ENCODE measurements at places on chromosomes 2 and 18. TPM values are rescaled to one million over a fixed set of nuclear protein-coding genes. Genes with fewer than 3 reads are reported as not detected.

- no peak for DNase-seq
Measured at GRCh38 chr2:207282916-207283315, 117.2 kb upstream of the KLF7 start.

- DNase-seq: no peak
Measured at GRCh38 chr2:113162869-113163268, 10.9 kb upstream of the PSD4 start.

The GAL3ST2 gene
- total RNA-seq: not detected

The IL37 gene
- 0.22 TPM for total RNA-seq

- no peak for DNase-seq
Measured at GRCh38 chr2:73963385-73964120, 21.2 kb upstream of the TET3 start.

DNA sequence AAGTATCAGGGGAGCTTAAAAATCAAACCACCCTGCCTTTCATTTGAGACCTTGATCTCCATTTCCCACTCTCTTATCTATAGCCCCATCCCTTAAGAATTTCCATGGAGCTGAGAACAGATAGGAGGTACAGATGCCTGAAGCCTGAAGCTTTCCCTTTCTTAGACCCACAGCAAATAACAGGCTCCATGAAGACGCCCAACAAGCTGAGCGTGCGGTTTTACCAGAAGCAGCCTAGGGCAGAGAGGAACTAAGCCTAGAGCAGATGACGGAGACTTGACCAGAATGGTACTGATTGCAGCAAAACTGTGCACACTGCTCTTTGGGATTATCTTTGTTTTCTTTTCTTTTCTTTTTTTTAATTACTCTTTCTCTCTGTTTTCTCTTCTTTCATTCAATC, 1.7 kb upstream of the ERBB4 start:
- DNase-seq: no peak

DNA sequence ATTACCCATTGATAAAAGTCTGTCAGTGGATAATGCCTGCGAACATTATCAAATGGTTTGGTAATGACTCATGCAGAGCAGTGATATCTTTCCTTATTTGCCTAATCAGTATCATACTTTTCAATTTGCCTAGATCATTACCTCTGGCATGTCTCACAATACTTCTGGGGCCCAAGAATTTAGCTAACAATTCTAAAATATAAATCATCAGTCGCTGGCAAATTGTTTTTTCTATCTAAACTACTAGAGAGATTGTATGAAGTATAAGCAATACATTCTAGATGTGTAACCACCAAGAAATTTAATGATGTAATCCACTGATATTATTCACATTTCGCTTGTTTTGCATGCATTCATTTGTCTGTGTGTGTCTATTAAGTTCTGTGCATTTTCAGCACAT, 191.2 kb upstream of the CDH19 start:
- no peak for DNase-seq

The SPATA3 gene
- total RNA-seq: not detected

DNA sequence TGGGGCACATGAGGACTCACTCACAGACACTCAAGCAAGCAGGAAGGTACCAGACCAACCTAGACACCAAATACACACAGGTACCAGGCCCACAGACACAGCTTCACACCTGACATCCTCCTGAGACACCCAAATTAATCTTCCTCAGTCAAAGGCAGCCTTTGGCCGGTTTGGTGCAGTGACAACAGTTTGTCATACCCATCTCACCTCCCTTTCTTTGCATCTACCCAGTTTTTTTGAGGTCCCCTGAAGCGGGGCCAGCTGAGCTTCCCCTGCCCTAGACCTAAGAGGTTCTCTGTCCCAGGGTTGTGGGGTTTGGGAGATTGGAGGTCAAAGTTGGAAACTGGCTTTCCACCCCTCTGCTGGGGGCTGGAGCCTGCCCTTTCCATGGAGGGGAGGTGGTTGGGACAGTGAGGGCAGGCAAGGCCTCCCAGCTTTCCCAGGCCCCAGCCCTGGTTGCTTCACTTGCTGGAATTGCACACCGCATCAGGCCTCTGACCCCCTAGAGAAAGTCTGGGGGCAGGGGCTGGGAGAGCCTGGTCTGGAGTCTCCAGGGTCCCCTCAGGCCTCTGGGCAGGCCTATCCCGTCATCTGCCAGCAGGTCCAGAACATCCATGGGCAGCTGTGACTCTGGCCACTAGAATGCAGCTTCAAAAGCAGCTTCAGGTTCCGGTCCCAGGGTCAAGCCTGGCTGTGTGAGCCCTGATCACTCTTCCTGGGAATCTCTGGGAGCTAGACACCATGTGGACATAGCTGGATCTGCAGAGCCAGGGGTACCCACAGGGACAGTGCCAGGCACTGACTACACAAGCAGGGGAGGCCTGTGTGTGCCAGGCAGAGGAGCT, 12.5 kb upstream of the TEX261 start:
- no peak for DNase-seq

DNA sequence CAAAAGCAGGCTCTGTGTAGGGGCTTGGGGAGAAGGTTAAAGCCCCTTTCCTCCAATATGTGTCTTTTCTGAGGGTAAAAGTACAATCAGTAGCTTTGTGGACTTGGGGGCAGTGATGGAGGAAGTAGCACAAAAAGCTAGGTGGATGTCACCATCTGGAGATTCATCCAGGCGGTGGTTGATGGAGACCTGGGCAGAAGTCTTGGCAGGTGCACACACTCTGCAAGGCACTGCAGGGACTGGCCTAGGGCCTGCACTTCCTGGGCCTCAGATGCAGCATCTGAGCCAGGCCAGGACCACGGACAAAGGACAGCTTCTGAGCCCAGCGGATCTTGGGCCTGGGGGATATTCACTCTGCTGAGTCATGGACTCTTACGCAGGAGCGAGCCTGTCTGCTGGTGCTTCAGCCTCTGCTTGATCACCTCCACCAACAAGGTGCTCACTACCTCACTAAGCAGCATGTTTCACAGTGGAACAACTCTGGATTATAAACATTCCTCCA, 391.1 kb downstream of the TNS1 start:
- no peak for DNase-seq

The COLEC12 gene
- total RNA-seq: not detected

Measured in SJCRH30 (cell line).